ELF-1 (cell line): ENCODE measurements at places on chromosomes 6 and 20.
A peak's percentile ranks its signal among the peaks of the same experiment; 100 is the strongest.

DNA sequence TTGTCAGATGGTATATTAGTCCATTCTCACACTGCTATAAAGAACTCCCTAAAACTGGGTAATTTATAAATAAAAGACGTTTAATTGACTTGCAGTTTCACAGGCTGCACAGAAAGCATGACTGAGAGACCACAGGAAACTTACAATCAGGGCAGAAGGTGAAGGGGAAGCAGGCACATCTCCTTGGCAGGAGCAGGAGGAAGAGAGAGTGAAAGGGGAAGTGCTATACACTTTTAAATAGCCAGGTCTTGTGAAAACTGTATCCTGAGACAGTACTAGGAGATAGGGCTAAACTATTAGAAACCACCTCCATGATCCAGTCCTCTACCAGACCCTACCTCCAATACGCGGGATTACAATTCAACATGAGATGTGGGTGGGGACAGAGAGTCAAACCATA lies 193.9 kb upstream of the KCNG1 start:
- DNase-seq: no peak

- DNase-seq: peak; percentile 63
Observed at GRCh38 chr6:27214126-27214601, 33.3 kb upstream of the PRSS16 start.

- DNase-seq: no peak
Observed at GRCh38 chr6:141963543-141964295, 169.0 kb upstream of the GJE1 start.

DNA sequence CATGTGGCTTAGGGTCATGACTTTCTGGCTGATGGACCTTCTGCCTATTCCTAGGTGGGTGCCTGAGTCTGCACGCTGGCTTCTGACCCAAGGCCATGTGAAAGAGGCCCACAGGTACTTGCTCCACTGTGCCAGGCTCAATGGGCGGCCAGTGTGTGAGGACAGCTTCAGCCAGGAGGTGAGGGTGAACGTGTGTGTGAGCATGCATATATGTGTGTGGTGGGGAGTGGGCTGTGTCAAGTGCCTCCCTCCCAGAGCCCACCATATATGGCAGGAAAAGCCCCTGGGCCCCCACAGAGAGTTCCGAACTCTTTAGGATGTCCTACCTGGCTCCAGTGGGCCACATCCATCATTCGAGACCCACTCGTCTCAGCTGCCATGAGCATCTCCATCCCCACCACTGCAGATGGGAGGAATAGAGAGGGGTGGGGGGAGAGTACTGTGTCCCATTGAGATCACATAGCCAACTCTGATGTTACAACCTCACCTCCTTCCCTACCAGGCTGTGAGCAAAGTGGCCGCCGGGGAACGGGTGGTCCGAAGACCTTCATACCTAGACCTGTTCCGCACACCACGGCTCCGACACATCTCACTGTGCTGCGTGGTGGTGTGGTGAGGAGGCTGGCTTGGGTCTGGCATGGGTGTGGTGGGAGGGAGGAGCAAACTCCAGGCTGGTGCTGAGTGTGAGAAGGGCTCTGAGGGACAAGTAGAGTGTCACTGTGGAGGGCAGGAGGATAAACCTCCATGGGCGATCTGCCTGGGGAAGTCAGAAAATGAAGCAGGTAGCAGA lies 3.2 kb downstream of the SLC22A7 start:
- no peak for DNase-seq

- DNase-seq: no peak
Observed at GRCh38 chr6:56838016-56838555, 116.8 kb upstream of the BEND6 start.

- DNase-seq: peak; percentile 44
Observed at GRCh38 chr6:31898383-31899011, 999 bp upstream of the EHMT2 start.

DNA sequence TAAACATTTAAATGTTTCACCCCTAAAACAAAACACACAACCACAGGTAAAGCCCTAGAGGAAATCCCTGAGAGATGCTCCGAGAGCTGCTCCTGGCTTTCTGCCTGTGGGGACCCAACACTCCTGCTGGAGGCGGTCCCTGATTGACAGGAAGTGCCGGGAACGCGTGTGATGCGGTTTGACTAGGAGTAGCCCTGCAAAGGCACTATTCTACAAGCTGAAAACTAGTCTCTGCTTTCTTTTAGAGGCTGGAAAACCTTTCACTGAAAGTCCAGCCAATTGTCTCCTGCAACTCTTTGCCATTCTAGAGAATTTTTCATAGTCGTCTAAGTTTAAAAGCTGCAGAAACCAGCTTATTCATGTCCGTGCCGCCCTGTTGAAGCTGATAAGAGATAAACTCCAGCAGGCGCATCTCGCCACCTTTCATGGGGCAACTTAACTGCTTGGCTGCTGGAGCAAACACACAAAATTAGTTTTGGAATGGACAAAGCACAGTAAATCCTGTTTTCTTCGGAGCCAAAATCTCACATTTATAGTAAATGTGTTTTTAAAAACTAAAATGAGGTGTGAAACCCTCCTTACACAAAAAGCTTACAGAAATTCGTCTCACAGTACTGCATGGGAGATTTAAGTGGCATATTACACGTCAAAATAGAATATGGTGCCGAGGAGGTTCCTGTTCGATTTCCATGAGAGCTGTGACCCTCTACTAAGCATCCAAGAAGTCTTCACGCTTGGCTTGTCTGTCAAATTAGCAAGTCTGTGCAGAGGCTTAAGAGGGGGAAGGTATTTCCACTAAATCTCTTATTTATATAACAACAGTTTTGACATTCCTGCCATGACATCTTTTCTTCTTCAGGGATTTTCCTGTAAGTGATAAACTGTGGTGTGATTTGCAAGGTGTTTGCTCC lies 46.9 kb downstream of the DACT2 start:
- peak; percentile 56 for DNase-seq

DNA sequence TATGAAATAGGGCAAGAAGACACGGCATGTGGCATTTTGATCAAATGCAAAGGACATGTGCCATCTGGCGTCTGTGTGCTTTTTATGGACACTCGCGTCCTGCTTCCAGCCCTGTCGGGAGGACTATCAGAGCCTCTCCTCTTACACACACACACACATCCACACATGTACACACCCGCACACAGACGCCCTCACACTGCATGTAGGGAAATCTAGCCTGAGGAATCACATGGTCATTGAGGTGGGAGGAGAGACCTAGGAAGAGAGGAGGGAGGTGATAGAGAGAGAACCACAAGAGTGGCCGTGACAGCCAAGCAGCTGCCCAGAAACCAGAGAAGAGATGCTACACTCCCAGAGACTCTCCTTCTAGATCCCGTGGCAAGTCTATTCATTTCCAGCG lies 105.9 kb upstream of the CDYL start:
- DNase-seq: no peak

GRCh38 chr6:168599118-168599494 lies 158.1 kb downstream of the SMOC2 start:
- DNase-seq: no peak

- DNase-seq: no peak
Observed at GRCh38 chr6:37549154-37549553, 49.5 kb upstream of the CCDC167 start.

DNA sequence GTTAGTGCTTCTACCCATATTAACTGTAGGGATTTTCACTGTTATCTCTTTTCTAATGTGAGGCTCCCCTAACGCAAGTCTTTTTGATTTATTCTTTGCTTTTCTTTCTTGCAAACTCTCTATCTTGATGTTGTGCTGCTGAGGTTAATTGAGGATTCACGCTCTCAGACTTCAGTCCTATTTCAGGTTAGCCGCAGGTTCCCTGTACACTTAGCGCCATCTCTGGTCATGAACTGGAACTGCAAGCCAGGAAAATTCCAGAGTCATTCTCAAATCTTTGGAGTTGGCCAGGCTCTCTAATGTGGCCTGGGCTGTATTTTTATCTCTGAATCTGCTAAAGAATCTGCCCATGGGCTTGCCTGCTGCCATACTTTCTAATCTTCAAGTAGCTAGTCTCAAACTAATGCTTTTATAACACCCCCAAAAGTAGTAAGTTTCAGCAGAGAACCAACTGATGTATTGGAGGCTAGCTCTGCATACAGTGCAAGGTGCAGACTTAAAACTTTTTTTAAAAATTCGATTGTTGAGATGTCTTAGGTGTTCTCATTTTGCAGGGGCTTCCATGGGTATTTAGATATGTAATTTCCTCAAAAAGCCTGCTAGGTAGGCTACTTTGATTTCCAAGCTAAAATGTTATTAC lies 91.1 kb upstream of the OPRM1 start:
- peak; percentile 78 for DNase-seq

DNA sequence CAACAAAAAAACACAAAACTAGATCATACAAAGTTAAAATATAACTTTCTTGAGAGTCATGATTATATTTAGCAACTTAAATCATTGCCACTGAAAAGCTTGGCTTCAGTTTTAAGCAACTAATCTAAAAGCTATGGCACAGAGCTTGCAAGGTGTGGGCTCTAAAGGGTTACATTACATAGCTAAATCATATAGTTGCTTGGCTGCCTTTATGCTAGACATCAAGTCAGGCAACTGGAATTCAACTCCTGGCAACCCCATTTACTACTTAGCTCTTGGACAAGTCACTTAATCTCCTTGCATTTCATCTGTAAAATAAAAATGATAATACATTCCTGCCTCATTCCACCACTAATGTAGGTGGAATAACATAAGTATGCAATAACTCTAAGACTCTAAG lies 40.9 kb upstream of the GCM1 start:
- DNase-seq: no peak

- DNase-seq: no peak
Observed at GRCh38 chr20:62771396-62772102, 24.7 kb upstream of the MRGBP start.

DNA sequence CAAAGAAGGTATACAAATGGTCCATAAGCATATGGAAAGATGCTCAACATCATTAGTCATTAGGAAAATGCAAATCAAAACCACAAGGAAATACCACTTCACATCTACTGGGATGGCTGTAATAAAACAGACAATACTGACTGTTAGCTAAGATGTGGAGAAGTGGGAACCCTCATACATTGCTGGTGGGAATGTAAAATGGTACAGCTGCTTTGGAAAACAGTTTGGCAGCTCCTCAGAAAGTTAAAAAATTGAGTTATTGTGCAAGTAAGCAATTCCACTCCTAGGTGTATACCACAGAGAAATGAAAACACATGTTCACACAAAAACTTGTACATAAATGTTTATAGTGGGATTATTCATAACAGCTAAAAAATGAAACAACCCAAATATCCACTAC lies 173.0 kb upstream of the JAG1 start:
- DNase-seq: no peak

- no peak for DNase-seq
Observed at GRCh38 chr6:90274451-90275030, 22.1 kb downstream of the BACH2 start.

DNA sequence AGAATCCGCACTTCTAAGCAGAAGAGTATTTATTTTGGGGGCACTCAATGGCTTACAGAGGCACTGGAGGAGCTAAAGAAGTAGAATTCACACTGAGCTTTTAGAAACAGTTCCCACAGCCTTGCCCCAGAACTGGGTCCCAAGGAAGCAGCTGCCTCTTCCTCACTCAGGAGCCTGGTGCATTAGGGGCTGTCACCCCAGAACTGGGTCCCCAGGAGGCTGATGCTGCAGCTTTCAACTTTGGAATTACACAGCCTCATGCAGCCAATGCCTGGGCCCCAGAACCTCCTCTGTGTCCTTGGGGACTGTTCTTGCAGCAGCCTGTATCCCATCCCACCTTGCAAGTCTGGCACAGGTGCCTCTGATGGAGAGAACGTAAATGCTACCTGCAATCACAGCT lies 96.4 kb downstream of the DACT2 start:
- DNase-seq: no peak

GRCh38 chr6:9982215-9982614 lies 432.7 kb downstream of the TFAP2A start:
- no peak for DNase-seq

DNA sequence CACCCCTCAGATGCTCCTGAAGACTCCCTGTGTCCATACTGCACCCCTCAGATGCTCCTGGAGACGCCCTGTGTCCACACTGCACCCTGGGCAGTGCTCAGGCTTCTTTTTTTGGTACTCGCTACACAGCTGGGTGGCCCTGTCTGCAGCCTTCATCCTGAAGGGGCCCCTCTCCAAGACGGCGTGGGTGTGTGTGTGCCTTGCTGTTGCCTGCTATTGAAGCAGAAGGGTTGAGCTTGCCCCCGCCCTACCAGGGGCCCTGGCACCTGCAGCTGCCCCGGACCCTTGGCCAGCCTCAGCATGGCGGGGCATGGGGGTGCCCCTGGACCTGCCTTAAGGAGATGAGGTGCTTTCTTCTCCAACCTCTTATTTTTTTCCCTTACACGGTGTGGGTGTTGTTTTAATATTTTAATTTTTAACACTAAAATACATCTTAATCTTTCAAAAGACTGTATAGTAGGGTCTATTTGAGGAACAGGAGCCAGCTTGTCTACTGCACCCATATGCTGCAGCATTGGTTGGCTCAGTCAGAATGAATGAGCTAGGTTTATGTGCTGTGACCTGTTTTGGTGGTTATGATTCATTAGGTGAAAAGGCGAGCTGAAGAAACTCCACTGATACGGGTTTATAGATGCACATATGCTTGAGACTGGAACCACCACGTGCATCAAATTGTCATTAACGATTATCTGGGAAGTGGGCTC lies 135.9 kb downstream of the AGPAT4 start:
- no peak for DNase-seq

DNA sequence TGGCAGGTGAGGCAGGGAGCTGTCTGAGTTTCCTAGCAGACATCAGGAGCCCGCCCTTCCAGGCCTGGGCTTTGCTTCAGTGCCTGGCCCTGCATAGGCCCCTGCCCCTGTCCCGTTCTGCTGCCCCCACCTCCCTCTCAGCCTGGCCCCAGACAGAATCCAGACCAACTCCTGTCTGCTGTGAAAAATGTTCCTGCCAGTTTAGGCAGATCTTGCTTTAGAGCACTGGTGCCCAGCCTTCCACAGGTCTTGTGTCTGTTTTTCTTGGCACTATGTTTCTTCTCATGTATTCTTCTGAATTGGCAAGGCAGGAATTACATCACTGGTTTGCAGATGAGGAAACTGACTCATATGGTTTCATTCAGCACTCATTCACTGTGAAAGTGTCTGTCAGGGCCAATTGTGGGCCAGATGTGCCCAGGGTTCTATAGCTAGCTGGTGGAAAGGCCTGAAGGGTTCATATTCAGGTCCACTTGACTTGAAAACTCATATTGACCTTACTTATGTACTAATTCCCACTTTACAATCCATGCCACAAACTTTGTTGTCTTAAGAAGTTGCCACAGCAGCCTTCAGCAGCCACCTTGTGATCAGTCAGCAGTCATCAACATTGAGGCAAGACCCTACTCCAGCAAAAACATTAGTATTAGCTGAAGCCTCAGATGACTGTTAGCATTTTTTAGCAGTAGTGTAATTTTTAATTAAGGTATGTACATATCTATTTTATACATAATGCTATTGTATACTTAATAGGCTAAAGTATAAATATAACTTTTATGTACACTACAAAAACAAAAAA lies 40.5 kb downstream of the HLA-F start:
- DNase-seq: no peak

GRCh38 chr6:128179876-128180438 lies 279.1 kb upstream of the THEMIS start:
- DNase-seq: no peak

GRCh38 chr6:43807228-43808061 lies 37.4 kb downstream of the VEGFA start:
- peak; percentile 46 for DNase-seq

- no peak for DNase-seq
Observed at GRCh38 chr6:119020597-119021561, 57.6 kb downstream of the FAM184A start.

GRCh38 chr20:23043376-23043775 lies 6.1 kb downstream of the THBD start:
- no peak for DNase-seq
